ENCODE measurements at places on chromosomes 4 and X. TPM values are rescaled to one million over a fixed set of nuclear protein-coding genes. Genes with fewer than 3 reads are reported as not detected.

The YY2 gene
- total RNA-seq: 0.92 TPM

The ITIH6 gene
- 0.51 TPM for total RNA-seq

The TMPRSS11B gene
- 84.9 TPM for total RNA-seq

The MSX1 gene
- 3.7 TPM for total RNA-seq

The PRSS12 gene
- total RNA-seq: 24.0 TPM
